ENCODE measurements at places on chromosomes 5 and 9.

DNA sequence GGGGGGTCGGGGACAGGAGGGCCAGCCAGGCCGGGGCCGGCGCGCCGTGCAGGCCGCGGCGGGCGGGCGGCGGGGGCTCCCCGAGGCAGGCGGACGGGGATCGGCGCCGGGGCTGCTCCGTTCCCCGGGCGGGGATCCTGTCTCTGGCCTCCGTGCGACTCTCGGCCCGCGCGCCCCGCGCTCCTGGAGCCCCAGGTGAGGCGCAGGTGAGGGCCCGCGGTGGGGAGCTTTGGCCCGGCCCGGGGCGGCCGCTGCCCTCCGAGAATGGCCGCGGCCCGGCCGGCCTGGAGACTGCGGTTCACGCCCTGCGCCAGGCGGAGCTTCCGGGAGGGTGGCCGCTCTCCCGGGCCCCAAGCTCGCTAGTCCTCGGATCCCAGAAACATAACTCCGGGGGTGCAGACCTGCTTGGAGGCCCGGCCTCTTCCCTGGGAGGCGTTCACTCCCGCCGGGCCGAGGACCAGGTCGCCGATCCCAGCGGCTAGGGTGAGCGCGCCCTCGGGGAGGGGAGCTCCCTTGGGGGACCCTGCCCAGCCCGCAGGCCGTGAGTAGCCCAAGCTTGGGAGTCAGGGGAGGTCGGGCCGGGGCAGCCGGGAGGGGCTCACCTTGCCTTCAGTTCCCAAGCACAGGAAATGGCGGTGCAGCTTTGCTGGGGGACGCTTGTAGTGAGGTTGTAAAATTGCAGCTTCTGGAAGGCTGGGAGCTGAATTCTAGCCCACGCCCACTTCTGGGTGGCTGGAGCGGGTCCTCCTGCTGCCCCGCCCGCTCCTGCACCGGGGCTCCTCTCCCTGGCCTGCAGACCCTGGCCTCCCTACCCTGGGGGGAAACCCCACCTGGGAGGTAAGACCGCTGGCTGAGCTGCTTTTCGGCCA, 723 bp downstream of the PPP1R26 start:
- DNase-seq, result no peak

GRCh38 chr9:82783045-82783444, 279.9 kb downstream of the RASEF start:
- DNase-seq, result no peak

GRCh38 chr9:111953444-111953843, 56.8 kb downstream of the UGCG start:
- DNase-seq, result no peak

GRCh38 chr9:83396342-83396741, 141.9 kb downstream of the FRMD3 start:
- DNase-seq, result no peak

DNA sequence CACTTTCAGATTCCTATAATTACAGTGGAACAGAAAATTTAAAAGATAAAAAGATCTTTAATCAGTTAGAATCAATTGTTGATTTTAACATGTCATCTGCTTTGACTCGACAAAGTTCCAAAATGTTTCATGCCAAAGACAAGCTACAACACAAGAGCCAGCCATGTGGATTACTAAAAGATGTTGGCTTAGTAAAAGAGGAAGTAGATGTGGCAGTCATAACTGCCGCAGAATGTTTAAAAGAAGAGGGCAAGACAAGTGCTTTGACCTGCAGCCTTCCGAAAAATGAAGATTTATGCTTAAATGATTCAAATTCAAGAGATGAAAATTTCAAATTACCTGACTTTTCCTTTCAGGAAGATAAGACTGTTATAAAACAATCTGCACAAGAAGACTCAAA, 29.5 kb downstream of the ZFYVE16 start:
- DNase-seq, result no peak

GRCh38 chr5:125575891-125576505, 829.6 kb upstream of the ZNF608 start:
- no peak for DNase-seq

DNA sequence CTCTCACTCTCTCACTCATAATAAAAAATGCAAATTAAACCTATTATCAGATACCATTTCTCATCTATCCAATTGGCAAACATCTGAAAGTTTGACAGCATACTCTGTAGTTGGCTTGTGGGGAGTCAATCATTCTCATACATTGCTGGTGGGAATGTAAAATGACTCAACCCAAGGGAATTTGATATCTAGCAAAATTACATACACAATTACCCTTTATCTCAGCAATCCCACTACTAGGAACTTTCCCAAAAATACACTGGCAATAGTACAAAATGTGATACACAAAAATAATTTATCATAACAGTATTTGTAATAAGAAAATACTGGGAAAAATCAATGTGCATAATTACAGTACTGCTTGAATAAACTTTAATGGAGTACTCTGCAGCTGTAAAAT, 731.3 kb downstream of the DTWD2 start:
- no peak for DNase-seq

DNA sequence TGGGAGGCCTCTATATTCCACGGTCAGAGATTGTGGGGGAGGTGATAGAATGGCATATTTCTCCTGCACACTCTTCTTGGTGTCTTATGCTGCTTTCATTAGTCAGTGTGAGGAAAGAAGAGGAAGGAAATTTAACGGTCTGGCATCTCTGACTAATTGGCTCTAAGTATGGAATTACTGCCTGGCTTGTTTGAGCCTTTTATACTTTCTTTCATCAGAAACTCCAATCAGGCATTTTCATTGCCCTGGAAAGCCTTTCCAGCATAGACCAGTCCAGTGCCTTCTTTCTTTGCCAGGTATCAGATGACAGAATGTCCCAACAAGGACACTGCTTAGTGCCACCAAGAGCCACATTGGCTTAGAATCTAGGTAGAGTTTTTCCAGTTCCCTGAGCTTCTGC, 30.2 kb downstream of the CYSTM1 start:
- DNase-seq, result no peak

- DNase-seq, result no peak
Observed at GRCh38 chr5:149367972-149368645, 10.3 kb downstream of the PCYOX1L start.

GRCh38 chr5:177509381-177509951, at the start of gene DOK3:
Gene DOK3, minus strand, starts transcription at chr5:177509826. Its CDS starts 286 bp downstream, at chr5:177509540.
- DNase-seq, result no peak

- DNase-seq, result no peak
Observed at GRCh38 chr5:158162479-158163034, 303.6 kb upstream of the CLINT1 start.

DNA sequence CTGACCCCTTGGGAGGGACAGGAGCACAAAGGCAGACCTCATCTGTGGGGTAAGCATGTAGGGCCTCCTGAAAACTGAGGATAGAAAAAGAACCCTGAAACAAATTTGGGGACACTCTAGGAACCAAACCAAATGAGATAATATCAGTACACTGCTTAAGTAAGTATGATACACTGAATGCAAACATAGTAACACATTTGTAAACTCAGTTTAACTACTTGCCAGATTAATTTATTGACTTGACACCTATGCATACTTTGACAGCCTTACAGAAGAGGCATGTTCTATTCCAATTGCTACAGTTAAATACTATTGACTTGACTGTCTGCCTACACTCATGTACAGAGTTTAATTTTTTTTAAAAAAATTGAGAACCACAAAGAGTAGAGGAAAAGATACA, 1070.8 kb upstream of the SEMA6A start:
- no peak for DNase-seq

- DNase-seq, result no peak
Observed at GRCh38 chr5:107518616-107519015, 152.1 kb downstream of the EFNA5 start.

- no peak for DNase-seq
Observed at GRCh38 chr5:96076451-96076850, 114.8 kb upstream of the ELL2 start.

DNA sequence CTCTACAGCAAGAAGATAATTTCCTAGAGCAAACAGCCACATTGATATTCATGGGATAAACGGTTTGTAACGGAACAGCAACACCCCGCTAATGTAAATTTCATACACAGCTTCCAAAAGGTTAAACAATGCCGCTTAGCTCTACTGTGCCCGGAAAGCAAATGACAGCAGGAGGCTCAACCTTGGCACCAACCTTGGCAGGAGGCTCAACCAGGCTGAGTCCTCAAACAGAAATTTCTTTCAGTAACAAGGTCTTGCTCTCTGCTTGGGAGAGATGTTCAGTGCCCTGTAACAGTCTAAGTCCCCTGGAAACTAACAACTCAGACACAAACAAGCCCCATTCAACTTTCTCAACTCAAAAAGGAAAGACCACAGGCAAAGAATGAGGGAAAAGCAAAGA, 11.1 kb upstream of the PPP1R2B start:
- DNase-seq, result no peak

DNA sequence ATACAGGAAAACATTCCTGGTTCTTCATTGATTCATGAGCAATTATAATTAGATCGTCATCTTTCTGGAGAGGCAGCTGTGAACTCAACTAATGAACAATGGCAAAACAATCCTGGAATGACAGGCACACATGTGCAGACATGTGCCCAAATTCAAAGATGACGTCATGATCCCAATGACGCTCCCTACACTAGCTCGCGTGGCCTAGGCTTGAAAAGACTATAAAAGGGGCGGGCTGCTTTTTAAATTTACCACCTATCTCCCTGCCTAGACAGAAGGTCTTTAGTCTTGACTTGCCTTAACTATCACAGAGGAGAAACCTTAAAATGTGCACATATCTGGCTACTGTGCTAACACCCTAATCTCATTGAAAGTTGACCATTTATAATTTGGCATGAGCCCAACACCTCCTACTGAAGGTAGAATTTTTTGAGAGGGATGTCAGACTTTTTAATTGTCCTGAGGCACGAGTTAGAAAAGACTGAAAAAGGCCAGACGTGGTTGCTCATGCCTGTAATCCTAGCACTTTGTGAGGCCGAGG, 88.2 kb downstream of the PRRT1B start:
- no peak for DNase-seq

All from activated CD4-positive, alpha-beta T cell treated with anti-CD3 and anti-CD28 coated beads for 4 hours (primary cell).